ENCODE measurements at places on chromosomes 5 and 9. TPM values are rescaled to one million over a fixed set of nuclear protein-coding genes. Genes with fewer than 3 reads are reported as not detected.

DNA sequence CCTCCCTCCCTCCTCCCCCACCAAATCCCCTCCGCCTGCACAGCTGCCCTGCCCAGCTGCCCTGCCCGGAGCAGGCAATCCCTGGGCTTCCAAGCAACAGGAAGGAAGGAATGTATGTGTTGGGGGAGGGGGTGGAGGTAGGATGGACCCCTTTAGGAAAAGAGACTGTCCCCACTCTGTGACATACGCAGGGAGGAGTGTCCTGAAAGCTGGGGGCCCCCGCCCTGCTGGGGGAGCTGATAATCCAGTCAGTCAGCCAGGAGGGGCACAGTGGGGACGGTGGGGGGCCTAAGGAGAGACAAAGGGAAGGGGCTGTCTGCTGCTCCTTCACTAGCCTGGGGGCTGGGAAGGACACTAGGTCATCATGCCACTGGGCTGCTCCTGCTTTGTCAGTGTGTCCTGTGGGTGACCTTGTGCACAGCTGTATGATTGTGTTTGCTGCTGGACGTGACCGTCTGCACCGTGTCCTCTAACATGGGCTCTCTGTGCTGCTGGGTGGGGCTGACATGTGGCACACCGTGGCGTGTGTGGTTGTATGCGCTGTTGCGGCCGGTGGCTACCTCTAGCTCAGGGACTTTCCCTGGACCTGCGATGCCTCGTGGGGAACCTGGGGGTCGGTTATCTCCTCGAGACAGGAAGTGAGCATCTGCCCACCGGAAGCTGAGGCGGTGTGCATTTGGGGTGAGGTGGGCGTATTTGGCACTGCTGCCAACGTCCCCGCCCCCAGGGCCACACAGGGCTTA lies 3.0 kb downstream of the N4BP3 start:
- peak overlapping the region; percentile 69 for H3K27ac ChIP-seq
- H3K36me3 ChIP-seq = peaks cover 2% of the 10 kb centered on the region
- peak overlapping the region; percentile 95 for H3K4me3 ChIP-seq
- H3K4me1 ChIP-seq = peaks cover 41% of the 10 kb centered on the region
- H3K27me3 ChIP-seq = peaks cover 26% of the 10 kb centered on the region

Gene CCL21
- not detected for total RNA-seq

- H3K4me1 ChIP-seq = no peaks in the 10 kb centered on the region
- H3K36me3 ChIP-seq = no peaks in the 10 kb centered on the region
- DNase-seq = no peak
- H3K27ac ChIP-seq = no peak overlapping the region
- no peaks in the 10 kb centered on the region for H3K27me3 ChIP-seq
- H3K4me3 ChIP-seq = no peak overlapping the region
Measured at GRCh38 chr5:87570366-87570765, 157.6 kb upstream of the CCNH start.

- H3K36me3 ChIP-seq = no peaks in the 10 kb centered on the region
- no peak overlapping the region for H3K4me3 ChIP-seq
- peaks cover 17% of the 10 kb centered on the region for H3K4me1 ChIP-seq
- DNase-seq = no peak
Measured at GRCh38 chr5:67000794-67001475, 195.7 kb downstream of the CD180 start.

DNA sequence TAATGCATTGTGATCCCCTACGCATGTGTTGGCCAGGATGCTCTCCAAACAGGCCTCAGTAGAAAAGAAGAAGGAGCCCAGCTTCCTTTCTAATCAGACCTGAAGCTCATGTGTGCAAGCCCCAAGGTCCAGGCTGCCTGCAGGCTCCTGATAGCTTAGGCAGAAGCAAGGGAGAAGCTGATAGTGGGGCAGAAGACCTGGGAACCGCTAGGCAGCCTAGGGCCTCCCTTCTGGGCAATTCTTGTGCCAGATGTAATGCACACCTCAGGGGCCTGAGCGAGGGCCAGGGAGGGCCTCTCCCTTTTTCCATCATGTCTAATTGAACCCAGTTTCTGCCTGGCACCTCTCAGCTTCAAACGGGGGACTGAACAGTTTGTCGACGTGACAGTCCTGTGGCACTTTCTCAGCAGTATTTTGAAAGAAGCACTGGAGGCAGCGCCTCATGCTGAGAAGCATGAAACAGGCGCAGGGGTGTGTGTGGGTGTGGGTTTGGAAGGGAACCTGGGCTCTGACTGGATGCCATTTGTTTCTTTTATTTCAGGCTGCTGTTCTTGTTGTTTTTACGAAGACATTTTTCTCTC lies 212.8 kb downstream of the PIK3R1 start:
- H3K4me3 ChIP-seq = no peak overlapping the region
- H3K27me3 ChIP-seq = peaks cover 6% of the 10 kb centered on the region
- no peak overlapping the region for H3K27ac ChIP-seq
- H3K36me3 ChIP-seq = no peaks in the 10 kb centered on the region
- DNase-seq = no peak

DNA sequence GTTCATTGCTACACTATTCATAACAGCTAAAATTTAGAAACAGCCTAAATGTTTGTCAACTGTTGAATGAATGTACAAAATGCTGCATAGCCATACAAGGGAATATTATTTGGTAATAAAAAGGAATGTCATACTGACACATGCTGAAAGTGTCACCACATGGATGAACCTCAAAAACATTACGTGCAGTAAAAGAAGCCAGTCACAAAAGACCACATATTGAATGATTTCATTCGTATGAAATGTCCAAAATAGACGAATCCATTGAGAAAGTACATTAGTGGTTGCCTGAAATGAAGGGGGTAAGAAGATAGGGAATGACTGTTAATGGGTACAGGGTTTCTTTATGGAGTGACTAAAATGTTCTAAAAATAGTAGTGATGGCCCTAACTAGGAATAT lies 11.6 kb upstream of the ECM2 start:
- peaks cover 1% of the 10 kb centered on the region for H3K36me3 ChIP-seq
- H3K4me3 ChIP-seq = no peak overlapping the region
- DNase-seq = no peak
- H3K27me3 ChIP-seq = no peaks in the 10 kb centered on the region
- no peaks in the 10 kb centered on the region for H3K4me1 ChIP-seq

Gene OR1J2
- total RNA-seq = not detected

Gene C9orf85
- 11.3 TPM for total RNA-seq

Gene OR1B1
- not detected for total RNA-seq

DNA sequence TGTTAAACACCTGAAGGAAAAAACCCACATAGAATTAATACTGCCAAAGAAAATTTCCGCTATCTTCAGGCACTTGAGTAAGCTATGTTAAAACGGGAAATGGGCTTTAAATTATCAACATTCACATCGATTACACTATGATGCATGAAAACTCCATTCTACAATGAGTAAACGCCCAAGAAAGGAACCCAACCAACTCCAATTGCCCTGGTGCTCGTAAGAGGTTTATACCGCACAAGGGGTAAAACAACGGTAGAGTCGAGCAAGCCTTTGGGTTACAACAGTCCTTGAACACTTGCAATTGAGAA lies 1.0 kb downstream of the AGTPBP1 start:
- H3K27me3 ChIP-seq = no peaks in the 10 kb centered on the region
- H3K4me3 ChIP-seq = peak overlapping the region; percentile 88
- H3K36me3 ChIP-seq = no peaks in the 10 kb centered on the region

Gene CATSPER3
- 0.40 TPM for total RNA-seq

DNA sequence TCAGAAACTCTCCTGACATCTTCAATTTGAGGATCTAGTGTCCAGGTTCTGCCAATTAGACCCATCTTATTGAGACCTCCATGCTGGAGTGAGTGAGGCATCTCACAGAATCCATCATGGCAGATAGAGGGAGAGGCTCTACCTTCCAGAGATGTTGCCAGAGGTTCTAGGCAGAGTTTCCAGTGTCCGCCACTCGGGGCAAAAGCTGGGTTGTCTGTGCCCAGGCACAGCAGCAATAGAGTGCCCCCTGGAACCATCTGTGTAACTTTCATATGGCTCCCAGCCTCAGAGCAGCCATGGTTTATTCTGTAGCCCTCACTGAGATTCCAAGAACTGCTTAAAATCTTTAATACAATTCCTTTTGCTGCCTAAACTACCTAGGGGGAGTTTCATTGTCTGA lies 16.6 kb upstream of the CCDC112 start:
- DNase-seq = no peak
- H3K27me3 ChIP-seq = peaks cover 44% of the 10 kb centered on the region
- H3K4me3 ChIP-seq = no peak overlapping the region
- no peaks in the 10 kb centered on the region for H3K36me3 ChIP-seq

DNA sequence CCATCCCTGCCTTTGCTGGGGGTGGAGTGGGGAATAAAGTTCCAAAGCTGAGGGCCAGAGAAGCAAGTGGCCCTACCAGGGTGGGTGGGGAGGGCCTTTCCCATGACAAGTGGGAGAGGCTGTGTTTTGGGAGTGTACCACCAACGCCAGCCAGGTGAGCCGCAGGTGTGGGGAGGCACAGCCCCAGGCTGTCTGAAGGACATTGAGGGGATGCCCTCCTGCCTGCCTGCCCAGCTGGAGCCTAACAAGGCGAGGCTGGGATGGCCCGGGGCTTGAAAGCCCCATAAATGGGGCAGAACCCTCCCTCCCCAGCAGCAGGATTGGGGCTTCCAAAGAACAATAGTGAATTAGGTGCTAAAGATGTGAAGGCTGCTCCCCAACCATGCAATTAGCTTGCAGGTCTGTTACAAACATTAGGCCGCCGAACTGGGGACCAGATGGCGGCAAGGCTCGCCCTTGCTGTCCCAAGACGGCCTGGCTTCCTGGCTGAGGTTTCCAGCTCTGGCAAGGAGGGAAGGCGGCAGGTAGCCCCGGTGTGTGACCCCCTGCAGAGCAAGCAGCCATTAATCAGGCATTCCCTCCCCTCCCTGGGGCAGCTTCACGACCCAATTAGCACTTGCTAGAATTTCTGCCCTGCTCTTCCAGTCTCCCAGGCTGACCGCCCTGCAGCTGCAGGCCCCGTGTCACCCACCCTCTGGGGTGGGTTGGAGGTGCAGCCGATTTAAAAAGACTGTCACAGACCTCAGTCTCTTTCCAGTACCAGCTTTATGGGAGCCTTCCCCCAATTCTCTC lies 42.9 kb downstream of the FGF18 start:
- no peaks in the 10 kb centered on the region for H3K4me1 ChIP-seq
- H3K27ac ChIP-seq = no peak overlapping the region
- H3K4me3 ChIP-seq = no peak overlapping the region
- no peak for DNase-seq

Gene EGFLAM
- not detected for total RNA-seq

GRCh38 chr5:44932922-44933585 lies 124.3 kb downstream of the MRPS30 start:
- peaks cover 2% of the 10 kb centered on the region for H3K4me1 ChIP-seq
- no peak for DNase-seq
- no peak overlapping the region for H3K4me3 ChIP-seq
- H3K36me3 ChIP-seq = no peaks in the 10 kb centered on the region
- peaks cover 1% of the 10 kb centered on the region for H3K27me3 ChIP-seq

DNA sequence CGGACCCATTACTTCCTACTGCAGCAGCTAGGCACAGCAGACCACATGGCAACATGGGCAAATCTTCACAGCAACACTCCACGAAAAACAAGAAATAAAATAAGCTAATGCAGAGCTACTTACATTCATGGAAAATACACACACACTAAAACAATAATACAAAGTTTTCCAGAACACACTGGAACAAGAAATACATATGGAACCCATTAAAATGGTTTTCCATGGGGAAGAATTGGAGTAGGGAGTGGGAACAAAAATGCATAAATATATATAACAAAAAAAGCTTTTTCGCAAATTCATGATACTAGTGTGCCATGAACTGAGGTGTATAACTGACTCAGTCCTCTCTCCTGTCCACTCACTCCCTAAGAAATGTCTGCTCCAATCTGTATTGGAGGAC lies 8.3 kb downstream of the ADAMTS12 start:
- DNase-seq = no peak
- H3K4me3 ChIP-seq = no peak overlapping the region
- H3K27ac ChIP-seq = no peak overlapping the region
- H3K27me3 ChIP-seq = peaks cover 7% of the 10 kb centered on the region

- H3K27ac ChIP-seq = no peak overlapping the region
- DNase-seq = no peak
- H3K36me3 ChIP-seq = no peaks in the 10 kb centered on the region
Measured at GRCh38 chr9:34392511-34392910, 15.8 kb upstream of the MYORG start.

DNA sequence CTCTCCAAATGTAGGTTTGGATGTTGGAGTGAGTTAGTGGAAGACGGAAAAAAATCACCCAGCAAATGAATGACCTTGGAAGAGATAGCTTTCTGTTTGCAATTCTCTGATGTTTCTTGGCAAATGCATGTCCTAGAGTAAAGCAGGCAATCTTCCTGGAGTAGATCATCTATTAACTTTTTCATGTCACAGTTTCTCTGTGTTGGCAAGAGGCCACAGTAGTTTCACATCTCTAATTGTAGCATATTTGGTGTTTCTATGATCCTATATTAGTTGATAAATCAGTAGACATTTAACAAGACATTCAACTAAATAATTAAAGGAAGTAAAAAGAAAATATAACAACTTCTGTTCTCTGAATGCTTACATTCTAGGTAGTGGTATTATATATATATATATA lies 138.2 kb upstream of the MINAR2 start:
- no peak overlapping the region for H3K27ac ChIP-seq
- no peaks in the 10 kb centered on the region for H3K4me1 ChIP-seq
- H3K36me3 ChIP-seq = no peaks in the 10 kb centered on the region
- H3K27me3 ChIP-seq = no peaks in the 10 kb centered on the region
- H3K4me3 ChIP-seq = no peak overlapping the region

Gene KIF20A
- total RNA-seq = 52.4 TPM

DNA sequence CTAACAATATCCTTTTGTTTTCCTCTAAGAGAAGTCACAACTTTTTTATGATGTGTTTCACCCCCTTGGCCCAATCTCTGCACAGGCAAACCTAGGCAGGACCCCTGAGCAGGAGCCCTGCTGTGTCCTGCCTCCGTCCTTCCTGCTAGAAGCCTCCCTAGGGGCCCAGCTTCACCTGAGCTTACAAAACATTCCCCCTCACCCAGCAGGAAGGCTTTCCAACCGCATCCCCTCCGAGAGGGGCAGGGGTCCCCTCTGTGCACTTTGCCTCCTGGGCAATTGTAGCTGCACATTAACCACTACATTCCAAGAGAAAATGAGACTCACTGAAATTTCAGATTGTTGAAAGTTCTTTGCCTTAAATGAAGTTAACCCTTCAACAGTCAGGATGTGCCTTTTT lies 176.2 kb downstream of the IRX2 start:
- H3K36me3 ChIP-seq = no peaks in the 10 kb centered on the region
- H3K4me1 ChIP-seq = no peaks in the 10 kb centered on the region
- H3K4me3 ChIP-seq = no peak overlapping the region
- no peaks in the 10 kb centered on the region for H3K27me3 ChIP-seq
- H3K27ac ChIP-seq = no peak overlapping the region
- no peak for DNase-seq

DNA sequence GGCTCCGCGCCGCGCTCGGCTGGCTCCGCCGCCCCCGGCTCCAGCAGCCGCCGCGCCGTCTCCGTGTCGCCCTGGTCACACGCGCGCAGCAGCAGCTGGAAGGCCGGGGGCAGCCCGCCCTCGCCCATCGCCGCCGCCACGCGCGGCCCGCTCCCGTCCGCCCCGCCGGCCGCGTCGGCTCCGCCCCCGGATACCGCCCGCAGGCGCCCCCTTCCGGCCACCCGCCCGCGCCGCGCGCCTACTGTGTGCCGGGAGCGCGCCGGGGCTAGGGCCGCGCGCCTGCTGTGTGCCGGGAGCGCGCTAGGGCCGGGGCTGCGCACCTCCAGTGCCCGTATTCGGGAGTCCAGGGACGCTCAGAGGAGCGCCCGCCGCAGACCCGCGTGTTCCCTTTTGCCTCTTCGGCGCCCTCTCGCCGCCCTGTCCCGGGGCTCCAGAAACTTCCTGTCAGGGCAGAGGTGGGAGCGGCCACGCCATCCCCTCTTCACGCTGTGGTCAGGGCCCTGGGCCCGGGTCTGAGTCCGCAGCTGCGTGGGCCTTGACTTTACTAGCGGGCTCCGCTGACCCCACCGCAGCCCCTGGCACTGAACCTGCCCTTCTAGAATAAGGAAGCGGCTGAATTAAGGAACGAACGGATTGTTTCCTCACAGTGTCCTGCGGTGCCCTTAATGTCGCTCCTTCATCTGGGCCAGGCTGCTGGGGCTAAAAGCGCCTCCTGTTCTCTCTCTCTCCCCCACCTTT lies at the start of gene ANKS6:
TSS of gene ANKS6 (minus strand) at position 192 of the 738 bp plus-strand sequence. CDS start at position 128, 64 bp downstream.
- peak within 1 kb of the TSS; percentile 79 for H3K27ac ChIP-seq
- peak within 1 kb of the TSS; percentile 88 for H3K4me3 ChIP-seq

Data from activated naive CD8-positive, alpha-beta T cell treated with anti-CD3 and anti-CD28 coated beads, Interleukin-2, amount 10 ng/mL, durations not matched to agents 7 days and 5 days (primary cell).